ENCODE measurements at places on chromosomes 16 and 17.

- DNase-seq, result no peak
Observed at GRCh38 chr17:44105483-44105882, 18.0 kb downstream of the HDAC5 start.

GRCh38 chr16:50724306-50724705, 17.6 kb upstream of the CYLD start:
- no peak for DNase-seq

- DNase-seq, result peak; percentile 92
Observed at GRCh38 chr16:20740901-20741521, 607 bp downstream of the THUMPD1 start.

DNA sequence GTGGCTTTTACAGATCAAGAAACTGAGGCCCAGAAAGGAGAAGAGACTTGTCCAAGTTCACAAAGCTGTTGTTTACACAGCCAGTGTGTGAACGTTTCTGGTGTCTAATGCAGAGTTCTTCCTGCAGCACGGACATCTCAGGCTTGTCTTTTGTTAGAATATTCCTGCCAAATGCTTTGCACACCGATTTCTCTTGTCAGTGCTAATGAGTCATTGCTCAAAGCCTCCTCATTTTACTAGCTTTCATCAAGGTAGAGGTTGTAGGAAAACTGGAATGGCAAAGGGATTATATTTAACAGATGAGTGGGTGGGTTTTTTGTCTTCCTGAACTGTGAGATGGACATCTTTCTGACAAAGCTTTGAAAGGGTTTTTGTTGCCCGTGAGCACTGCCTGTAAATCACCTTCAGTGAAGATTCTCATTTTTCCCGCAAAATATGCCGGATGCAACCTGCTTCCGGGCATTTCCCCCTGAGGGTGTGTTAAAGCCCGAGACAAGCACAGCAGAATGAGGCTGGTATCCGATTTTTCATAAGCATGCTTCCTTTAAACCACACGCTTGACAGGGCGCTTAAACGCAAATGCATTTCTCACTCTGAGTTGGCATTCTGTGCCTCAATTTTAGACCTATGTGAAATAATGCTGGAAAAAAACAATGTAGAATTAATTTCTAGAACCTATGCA, 14.7 kb downstream of the PMM2 start:
- DNase-seq, result no peak

- DNase-seq, result peak; percentile 80
Observed at GRCh38 chr16:79600638-79601091, at the start of gene MAF. MAF (minus strand) TSS chr16:79600737; CDS start chr16:79599902, 835 bp downstream.

GRCh38 chr16:88785106-88785924, at the start of gene PIEZO1:
PIEZO1 (minus strand) TSS chr16:88785220; CDS start chr16:88784964, 256 bp downstream.
- DNase-seq, result peak; percentile 89

GRCh38 chr16:87288753-87289362, 28.3 kb downstream of the C16orf95 start:
- no peak for DNase-seq

GRCh38 chr16:1333149-1333812, at the start of gene BAIAP3:
BAIAP3 (plus strand) TSS chr16:1333645; CDS start chr16:1338550, 4,905 bp downstream.
- peak; percentile 69 for DNase-seq

- no peak for DNase-seq
Observed at GRCh38 chr16:66207139-66207882, 159.2 kb upstream of the CDH5 start.

DNA sequence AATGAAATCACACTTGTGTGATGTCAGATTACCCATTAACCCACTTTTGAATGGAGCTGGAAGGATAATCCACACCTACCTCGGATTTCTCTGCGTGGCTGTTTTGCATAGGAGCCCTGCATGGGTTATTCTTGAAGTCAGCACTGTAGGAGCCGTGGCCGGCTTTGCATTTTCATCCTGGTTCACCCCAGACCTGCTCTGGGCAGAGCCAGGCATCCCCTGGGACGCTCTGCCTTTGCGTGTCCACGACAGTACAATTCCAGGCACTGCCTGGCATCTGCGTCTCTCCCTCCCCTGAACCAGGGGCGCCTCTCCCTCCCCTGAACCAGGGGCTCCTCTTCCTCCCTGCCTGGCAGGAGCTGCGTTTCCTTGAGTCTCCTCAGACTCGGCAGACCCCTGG, 29.7 kb upstream of the ZNF750 start:
- DNase-seq, result no peak

Data from B cell (primary cell).